ENCODE measurements at places on chromosomes 11 and 22.

DNA sequence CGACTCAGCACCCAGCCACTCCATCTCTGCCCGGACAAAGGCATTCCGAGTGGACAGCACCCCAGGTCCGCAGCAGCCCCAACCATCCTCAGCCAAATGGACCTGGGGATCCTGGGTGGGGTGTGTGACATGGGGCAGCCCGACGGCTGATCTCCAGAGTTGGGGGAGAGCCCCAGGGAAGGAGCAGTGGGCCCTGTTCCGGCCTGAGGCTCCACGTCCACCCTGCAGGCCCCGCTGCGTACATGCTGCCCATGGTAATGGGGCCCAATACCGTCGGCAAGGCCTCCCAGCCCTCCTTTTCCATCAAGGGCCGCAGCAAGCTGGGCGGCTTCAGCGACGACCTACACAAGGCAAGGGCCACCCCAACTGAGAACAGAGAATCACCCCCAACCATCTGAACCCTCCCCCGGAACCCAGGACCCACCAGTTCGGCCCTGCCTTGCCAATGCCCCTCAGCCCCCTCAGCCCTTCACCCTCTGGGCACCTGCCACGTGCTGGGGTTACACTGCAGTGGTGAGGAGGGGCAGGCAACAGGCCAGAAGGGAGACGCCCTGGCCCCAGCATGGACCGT, 5.4 kb downstream of the SCGB1C1 start:
- no peak for DNase-seq

GRCh38 chr11:129252621-129253020, 60.5 kb upstream of the ARHGAP32 start:
- no peak for DNase-seq

GRCh38 chr11:106425819-106426218, 348.4 kb downstream of the AASDHPPT start:
- DNase-seq = no peak

DNA sequence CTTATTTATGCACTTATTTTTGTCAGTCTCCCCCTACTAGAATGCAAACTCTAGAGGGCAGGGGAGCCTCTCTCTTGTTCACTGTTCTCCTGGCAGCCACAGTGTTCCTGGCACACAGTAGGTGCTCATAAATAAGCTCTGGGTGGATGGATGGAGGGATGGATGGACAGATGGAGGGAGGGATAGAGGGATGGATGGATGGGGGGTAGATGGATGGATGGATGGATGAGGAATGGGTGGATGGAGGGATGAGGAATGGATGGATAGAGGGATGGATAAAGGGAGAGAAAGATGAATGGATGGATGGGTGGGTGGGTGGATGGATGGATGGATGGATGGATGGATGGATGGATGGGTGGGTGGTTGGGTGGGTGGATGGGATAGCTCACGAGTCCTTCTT, 13.5 kb downstream of the PVALB start:
- no peak for DNase-seq

DNA sequence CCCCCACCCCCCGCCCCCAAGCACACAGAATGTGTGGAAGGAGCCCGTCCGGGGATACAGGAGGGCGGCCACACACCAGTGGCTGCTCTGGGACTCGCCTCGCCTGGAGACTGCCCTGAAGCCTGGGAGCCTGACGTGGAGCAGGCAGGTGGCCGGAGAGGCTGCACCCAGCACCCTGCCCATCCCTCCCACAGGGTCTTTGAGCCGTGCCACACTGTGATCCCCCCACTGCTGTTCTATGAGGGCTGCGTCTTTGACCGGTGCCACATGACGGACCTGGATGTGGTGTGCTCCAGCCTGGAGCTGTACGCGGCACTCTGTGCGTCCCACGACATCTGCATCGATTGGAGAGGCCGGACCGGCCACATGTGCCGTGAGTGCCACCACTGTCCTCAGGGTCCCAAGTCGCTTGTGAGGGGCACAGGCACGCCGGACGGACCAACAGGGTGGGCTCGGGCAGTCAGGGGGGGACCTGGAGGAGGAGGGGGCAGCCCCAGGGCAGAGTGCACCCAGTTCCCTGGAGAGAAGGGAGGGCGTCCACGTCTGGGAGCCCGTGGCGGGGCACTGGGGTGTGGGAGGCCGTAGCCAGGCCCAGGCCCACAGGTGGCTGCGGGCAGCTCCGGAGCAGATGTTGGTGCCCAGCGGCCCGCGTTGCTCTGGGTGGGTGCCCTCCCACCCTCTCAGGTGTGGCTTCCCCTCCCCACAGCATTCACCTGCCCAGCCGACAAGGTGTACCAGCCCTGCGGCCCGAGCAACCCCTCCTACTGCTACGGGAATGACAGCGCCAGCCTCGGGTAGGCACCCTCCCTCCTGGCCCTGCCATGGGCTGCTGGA, 27.0 kb upstream of the MUC5B start:
- DNase-seq = no peak

GRCh38 chr11:64357446-64357845, 1.5 kb upstream of the RPS6KA4 start:
- DNase-seq = no peak

GRCh38 chr11:67375320-67376055, 2.1 kb upstream of the CLCF1 start:
- no peak for DNase-seq

DNA sequence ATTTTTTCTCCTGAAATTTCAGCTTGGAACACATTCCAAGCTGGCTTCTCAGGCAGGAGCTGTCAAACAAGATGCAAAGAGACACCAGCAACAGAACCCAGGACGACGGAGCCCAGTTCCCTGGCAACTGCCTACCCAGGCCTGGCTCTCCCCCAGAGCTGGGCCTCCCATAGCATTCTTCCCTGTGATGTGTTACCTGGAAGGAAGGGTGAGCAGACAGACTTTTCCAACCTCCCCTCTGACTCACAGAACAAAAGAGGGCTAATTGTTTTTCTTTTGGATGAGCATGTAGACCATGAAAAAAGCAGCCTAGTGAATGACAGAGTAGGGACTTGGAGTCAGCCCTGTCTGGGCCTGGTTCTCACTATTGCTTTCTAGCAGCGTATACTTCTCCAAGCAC, 55.3 kb upstream of the BMAL1 start:
- no peak for DNase-seq

DNA sequence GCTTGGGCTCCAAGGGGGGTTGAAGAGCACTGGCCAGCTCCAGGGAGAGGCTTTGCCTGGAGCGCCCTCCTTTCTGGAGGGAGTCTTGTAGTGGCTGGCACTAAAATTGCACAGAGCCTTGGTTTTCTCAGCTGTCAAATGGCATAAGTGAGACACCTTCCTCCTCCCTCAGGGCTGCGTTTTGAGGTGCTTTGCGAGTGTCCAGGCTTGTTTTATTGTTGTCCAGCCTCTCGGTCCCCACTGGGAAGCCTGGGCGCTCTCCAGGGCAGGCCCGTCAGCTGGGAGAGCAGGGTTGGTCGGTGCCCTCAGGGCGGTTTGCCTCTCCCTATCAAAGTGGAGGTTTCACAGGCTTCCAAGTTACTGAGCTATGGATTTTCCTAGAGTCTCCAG, 149.3 kb upstream of the B3GAT1 start:
- DNase-seq = no peak

DNA sequence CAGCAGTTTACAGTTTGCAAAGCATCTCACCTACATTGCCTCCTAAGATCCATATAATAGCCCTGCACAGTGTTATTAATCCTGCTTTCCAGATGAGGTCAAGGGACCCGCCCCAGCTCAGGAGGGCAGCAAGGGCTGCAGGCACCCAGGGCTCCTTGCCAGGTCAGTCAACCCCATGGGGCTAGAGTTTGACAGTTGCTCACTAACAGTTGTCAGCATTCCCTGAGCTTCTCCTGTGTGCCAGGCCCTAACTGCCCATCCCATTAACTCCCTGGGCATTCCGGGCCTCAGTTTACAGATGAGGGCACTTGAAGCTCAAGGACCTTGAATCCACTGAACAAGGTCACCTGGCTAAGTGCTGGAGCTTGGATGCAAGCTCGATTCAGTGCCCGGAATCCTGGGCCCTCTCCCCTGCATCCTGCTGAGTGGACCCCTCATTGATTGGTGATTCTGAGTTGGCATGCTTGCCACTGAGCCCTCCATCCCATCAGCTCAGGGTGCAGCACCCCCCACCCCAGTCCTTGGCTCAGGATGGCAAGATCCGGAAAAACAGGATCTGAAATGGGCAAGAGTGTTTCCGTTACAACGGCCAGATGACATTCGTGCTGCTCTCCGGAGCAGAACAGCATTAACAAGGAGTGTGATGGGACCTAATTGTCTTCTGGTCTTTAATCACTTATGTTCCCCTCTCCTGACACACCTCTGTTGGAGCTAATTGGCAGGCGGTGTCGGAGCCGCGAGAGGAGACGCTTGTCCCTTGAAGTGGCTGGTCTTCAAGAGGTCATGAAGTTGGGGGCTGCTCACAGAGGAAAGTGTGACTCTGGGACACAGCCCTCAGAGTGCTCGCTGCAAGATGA, 87.4 kb upstream of the SHISAL1 start:
- no peak for DNase-seq

DNA sequence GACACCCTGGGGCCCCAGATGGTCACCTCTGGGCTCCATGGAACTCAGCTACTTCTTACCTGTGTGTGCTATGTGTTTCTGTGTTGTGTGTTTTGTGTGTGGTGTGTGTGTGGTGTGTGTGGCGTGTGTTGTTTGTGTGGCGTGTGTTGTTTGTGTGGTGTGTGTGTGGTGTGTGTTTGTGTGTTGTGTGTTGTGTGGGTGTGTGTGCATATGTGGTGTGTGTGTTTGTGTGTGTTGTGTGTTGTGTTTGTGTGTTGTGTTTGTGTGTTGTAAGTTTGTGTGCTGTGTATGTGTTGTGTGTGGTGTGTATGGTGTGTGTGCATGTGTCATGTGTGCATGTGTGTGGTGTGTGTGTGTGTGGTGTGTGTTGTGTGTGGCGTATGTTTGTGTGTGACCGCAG, 3.8 kb upstream of the WNT7B start:
- no peak for DNase-seq

GRCh38 chr22:39947220-39948216, 12.7 kb upstream of the TMA7B start:
- DNase-seq = no peak

- DNase-seq = no peak
These were observed 134.8 kb upstream of the NTM start for GRCh38 chr11:131235328-131236298.

GRCh38 chr22:30605449-30606110, 1.4 kb upstream of the TCN2 start:
- no peak for DNase-seq

DNA sequence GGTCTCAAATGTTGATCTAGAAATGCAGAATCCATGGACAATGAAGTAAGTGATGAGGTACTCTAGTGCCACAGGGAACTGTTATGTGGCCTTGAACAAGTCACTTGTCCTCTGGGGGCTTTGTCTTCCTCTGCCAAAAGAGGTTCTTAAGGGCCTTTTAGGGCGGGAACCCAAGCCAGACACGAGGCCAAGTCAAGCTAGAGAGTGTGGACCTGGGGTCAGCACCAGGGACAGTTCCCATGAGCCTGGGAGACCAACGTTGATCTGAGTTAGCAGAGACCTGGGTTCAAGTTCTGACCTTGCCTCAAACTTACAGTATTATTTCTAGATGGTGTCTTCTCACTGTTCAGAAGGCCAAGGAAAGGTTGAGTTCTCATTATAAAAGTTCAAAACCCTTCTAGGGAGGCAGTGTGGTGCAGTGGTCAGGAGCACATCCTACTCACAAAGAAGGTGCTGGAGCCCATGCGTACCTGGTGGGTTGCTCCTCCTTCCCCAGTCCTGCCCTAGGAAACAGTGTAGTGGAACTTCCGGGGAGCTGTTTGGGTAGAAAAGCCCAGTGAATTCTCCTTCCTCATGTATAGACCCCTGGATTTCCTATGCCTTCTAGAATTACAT, 121.5 kb downstream of the CHST1 start:
- no peak for DNase-seq

DNA sequence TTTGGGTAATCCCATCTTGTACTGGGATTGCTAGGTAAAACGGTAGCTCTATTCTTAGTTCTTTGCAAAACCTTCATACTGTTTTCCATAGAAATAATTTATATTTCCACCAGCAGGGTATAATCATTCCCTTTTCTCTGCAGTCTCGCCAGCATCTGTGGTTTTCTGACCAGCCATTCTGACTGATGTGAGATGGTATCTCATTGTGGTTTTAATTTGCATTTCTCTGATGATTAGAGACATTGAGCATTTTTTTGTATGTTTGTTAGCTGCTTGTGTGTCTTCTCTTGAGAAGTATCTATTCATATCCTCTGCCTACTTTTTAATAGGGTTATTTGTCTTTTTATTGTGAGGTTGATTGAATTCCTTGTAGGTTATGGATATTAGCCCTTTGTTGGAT, 220.9 kb downstream of the PGR start:
- no peak for DNase-seq

- no peak for DNase-seq
These were observed 103.3 kb upstream of the TOP3B start for GRCh38 chr22:22085702-22086500.

DNA sequence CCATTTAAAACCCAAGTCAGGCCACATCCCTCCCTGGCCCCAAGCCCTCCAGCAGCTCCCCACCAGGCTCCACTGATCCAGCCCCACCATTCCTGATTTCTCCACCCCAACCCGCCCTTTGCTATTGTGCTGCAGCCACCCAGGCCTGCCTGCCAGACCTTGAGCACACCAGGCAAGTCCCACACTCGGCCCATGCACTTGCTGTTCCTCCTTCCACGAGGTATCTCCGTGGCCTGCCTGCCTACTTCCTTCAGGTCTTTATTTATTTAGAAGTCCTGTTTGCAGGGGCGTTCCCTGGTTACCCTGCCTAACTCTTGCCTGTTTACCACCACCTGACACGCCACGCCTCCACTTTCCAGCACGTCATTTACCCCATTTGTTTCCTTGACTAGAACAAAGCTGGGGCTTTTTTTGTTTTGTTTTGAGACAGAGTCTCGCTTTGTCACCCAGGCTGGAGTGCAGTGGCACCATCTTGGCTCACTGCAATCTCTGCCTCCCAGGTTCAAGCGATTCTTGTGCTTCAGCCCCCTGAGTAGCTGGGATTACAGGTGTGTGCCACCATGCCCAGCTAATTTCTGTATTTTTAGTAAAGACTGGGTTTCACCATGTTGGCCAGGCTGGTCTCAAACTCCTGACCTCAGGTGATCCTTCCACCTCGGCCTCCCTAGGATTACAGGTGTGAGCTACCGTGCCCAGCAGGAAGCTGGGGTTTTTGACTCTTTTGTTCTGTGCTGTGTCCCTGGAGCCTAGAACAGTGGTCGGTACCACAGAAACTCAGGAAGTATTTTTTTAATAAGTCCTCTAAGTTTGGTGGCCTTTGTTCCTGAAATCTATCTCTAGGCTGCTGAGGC, 6.7 kb downstream of the CENPM start:
- no peak for DNase-seq
